ENCODE measurements at places on chromosomes 4 and X.

- DNase-seq: no peak
Measured at GRCh38 chr4:41693629-41694028, 54.9 kb downstream of the PHOX2B start.

DNA sequence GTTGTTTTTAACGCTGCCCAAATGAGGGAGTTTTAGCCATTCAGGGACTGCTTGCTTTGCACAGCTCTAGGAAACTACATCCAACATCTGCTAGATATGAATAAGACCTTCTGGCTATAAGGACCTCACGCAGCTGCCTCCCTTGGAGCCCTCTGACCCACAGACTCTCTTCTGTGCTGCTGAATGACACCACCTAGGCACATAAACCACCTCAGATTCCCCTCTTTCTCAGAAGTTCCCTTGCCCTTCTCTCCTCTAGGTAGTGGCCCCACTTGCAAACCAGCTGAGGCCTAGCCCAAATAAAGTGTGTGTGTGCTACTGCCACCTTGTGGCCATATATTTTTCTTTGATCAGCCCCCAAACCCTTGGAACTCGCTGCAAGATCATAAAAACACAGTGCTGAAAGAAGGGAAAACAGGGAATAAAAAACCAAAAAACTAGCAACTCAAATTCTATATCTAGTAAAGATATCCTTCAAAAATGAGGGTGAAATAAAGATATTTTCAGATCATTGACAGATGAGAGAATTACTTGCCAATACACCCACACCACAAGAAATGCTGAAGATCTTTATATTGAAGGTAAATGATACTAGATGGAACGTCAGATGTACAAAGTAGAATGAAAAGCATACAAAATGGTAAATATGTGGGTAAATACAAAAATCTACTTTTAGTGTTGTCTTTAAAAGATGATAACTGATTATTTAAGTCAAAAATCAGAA lies 265.9 kb downstream of the ADAMTS3 start:
- peak; percentile 24 for DNase-seq

DNA sequence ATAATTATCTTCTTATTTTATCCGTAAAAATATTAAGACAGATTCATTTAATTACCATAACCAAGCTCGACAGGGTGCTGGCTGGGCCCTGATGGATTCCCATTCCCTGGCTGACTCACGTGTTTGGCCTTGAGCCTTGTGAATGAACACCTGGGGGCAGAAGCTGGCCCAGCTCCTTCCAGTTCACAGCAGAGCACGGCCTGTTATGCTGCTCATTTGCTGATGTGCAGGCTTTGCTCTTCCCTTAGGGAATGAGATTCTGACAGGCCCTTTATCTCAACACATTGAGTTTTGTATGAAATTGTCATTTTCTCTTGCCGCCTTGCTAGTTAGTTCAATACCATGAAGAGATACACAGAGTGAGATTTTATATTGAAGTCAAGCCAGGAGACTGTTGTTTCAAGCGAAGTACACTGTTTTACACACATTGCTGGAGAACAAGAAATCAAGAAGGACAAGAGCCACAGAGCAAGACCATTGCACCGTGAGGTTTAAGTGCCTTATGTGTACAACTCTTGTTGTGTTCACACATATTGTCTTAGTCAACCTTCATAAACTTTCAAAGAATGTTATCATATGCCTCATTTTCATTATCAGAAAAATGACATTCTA lies 1583.3 kb downstream of the STIM2 start:
- DNase-seq: no peak

DNA sequence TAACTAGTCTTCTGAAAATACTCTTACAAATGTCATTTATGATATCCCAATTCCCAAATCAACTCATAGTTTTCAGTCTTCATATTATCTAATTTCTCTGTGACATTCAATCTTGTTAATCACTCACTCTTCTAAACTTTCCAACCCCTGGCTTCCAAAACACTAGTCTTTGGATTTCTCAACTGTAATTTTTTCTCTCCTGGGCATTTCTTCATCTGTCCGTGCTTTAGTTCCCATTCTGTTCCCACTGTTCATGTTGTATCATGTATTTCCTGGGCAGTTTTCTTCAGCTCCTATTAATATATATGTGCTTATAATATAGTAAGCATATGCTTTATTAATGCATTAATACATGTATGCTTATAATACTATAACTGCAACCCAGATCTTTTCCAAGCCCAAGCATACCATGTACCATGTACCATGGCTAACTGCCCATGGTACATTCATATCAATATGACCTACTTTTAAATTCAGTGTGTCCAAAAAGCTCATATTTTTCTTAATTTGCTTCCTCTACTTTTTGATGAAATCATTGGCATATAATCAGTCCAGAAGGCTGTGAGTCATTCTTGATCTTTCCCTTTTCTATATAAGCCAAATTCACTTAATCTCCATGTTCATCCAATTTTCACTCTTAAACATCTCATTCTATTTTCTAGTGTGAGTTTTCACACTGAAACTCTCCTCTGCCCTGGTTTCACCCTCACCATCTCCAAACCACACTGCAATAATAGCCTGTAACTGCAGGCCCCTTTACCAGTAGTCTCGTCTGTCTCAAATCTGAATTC lies 21.3 kb upstream of the GK2 start:
- DNase-seq: no peak

DNA sequence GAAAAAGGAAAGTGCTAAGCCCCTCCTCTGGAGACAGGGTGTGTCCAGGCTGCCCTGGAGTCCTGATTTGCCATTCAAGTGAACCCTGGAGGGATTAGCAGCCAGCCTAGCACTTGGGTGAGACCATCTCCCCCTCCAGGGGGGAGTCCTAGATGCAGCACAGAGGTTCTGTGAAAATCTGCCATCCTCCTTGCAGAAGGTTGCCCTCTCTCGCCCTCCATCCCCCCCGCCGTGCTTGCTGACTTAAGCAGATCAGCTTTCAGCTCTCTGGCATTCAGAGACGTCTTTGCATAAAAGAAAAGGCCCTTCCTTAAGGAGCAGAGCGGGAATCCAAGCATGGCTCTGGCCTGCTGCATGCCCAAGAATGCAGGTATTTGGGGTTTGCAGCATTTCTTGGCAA lies 102.1 kb upstream of the SCML1 start:
- DNase-seq: no peak

- no peak for DNase-seq
Measured at GRCh38 chr4:148651991-148652390, 209.8 kb upstream of the NR3C2 start.

DNA sequence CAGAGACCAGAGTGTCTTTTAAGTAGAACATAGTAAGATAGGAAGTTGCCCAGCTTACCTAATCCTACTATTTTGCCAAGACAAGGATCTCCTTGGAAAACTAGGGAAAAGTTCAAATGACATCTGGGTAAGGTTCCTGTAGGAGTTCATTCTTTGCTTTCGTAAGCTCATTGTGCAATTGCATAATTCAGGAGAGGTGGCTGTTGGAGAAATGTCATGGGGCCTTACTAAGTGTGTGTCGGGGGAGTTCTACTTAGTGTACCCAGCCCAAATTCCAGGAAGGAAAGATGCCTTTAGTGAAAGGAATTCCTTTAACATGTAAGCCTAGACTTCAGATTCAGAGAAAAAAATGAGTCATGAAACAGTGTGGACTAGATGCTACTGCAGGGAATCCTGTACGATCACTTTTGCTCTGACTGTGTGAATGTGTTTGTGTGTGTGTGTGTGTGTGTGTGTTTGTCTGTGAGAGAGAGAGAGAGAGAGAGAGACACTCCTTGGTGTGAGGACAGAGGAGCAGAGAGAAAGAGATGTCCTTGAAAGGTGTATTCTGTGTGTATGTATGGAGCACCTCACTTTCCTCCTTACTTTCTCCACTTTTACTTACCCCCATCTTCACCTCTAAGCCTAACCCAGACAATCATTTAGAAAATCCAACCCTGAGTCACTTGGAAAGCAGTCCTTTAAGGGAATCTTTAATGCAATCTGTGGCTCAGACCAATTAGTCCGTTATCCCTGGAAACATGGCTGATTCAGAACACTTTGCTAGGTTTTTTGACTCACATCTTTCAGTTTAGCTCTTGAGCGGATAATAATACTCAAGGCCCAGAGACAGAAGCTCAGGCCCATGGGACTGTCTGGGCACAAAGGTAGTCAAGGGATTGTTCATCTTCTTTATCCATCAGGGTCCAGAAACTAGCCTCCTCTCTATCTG lies 114.5 kb upstream of the ACSL4 start:
- DNase-seq: no peak

- DNase-seq: no peak
Measured at GRCh38 chr4:108172231-108172752, 3.6 kb upstream of the LEF1 start.

- no peak for DNase-seq
Measured at GRCh38 chr4:167578906-167579305, 344.6 kb upstream of the SPOCK3 start.

DNA sequence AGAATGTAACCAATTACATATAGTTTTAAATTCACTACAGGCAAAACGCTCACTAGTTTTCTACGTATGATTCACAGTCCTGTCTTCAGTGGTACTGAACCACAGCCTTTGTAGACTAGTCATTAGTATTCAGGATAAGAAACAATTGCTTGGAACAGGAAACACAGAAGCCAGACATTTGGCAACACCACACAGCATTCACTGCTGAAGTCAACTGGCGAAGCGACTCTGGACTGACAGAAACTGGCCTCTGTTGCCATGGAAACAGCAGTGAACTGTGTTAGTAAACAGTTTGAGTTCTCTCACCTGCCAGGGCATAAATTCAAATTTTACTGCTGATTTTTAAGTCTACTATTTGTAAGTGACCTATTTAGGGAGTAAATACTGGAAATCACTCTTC lies 57.6 kb downstream of the MAPK10 start:
- no peak for DNase-seq

DNA sequence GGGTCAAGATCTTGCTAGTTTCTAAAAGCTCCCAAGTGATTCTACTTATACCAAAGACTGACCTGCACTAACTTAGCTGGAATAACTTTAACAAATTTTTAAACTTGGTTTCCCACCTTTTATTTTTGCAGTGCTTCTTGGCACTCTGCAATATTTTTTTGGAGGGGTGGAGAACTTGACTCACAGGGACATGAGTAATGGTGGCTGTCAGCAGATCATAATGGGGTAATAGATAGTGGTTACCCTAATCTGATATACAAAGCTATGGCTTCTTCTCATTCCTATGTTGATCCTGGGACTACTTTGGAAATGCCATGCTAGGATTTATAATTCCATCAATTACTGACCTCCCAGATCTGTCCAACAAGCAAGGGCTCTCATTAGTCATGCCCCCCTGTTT lies 295.7 kb downstream of the GPAT3 start:
- no peak for DNase-seq

GRCh38 chr4:87105101-87105845 lies 115.1 kb downstream of the KLHL8 start:
- no peak for DNase-seq

DNA sequence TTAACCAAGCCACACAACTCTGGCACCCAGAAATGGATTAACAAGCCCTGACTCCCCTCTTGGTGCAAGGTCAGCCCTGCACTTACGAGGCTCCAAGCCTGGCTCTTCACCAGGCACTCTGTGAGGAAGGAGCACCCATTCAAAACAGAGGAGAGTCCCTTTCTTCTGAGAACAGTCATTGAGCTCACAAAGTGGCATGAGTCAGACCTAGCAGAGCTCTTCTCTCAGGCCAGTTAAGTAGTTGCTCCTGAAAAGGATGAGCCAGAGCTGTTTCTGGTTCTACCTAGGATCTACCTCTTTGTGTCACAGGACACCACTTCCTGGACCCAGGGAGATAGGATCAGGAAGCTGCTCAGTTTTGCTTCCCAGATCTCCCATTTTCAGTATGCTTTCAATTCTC lies 48.2 kb downstream of the EVC2 start:
- no peak for DNase-seq

DNA sequence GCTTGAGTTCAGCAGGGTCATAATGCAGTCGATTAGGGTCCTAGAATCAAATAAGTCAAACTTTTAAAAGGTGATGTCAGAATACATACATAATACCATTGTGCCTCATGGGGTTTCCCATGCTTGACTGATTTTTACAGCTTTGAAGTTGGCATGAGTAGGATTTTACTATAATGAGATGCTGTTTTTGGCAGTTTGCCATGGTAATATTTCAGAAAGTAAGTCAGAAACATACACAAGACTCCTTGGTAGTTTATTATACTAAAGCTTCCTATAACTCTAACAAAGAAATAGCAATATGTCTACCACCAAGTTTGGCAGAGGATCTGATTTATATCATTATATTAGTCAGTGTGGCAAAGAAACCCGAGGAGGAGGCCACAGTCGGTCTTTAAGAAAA lies 45.2 kb downstream of the PHKA2 start:
- no peak for DNase-seq

GRCh38 chr4:90069151-90069550 lies 58.0 kb upstream of the CCSER1 start:
- no peak for DNase-seq

GRCh38 chr4:55030589-55030988 lies 94.8 kb downstream of the KDR start:
- DNase-seq: no peak

DNA sequence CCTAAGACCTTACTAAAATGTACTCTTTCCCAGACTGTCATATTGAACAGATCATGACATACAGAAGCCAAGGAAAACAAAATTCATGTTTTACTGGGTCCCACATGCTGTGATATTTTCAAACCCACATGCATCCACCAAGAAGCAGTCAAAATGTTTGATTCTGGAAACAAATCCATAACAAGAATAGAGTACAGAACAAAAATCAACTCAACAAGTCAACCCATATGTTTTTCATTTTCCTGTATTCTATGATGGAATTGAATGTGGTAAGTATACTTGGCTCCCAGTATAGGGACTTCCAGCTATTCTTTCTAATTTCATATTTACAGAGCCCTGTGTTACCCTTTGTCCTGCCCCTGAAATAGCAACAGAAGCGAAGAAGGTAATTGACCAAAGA lies 106.8 kb downstream of the COL25A1 start:
- no peak for DNase-seq

DNA sequence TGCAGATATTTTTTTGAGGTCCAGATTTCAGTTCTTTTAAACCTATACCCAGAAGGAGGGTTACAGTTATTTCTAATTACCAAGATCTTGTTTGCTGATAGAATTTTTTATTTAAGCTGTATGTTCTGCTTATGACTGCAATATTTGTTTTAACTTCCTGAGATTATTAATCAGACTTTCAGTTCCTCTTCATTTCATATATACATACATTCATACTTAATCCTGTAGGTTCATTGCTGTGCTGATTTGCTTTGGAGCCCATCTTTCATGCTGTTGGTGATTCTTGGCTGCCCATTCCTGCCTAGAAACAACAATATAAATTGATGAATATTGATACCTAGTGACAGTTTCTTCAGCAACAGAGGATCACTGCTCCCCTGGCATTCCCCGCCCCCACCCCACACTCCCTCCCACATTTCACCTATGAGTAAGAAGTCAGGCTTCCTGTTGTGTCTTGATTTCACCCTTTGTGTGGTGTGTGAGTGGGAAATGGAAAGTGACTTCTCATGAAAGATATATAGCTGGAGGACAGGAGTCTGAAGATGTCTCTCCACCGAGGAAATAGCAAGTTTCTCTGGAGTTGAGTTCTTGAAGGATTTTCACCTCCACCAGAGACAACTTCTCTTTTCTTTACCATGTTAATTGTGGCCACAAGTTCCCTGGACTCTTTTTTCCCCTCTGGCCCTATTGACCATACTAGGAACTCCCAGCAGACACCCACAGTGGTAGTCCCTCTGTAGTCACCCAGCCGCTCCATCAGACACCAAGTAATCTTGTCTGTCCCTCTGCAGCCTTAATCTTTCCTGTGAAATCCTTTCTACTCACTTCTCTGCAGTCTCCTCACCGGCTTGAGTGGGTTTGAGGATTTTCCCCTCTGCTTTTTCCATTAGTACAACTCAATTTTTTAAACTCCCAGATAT lies 118.4 kb downstream of the ASB9 start:
- DNase-seq: peak; percentile 8
